Stimulated activated CD4-positive, alpha-beta T cell treated with anti-CD3 and anti-CD28 coated beads, Interleukin-1b, Interleukin-23, amount 100 ng/mL, for 1 hour (primary cell): ENCODE measurements at places on chromosomes 12 and 14.

DNA sequence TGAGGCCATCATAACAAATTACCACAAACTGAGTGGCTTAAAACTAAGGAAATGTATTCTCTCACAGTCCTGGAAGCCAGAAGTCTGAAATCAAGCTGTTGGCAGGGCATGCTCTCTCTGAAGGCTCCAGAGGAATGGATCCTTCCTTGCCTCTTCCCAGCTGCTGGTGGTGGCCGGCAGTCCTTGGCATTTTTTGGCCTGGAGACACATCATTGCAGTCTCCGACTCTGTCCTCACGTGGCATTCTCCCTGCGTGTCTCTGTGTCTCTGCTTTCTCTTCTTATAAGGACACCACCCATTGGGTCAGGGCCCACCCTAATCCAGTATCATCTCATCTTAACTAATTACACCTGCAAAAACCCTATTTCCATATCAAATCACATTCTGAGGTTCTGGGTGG is 206.1 kb downstream of the SLC41A2 start:
- no peak for DNase-seq

DNA sequence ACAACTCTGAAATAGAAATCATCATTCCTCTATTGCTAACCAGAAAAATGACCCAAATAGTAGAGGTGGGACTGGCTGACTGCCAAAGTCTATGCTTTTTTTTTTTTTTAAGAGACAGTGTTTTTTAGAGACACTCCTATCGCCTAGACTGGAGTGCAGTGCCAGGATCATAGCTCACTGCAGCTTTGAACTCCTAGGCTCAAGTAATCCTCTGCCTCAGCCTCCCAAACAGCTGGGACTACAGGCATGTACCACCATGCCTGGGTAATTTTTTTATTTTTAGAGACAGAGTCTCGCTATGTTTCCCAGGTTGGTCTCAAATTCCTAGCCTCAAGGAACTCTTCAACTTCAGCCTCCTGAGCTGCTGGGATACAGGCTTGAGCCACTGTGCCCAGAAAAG is 19.2 kb downstream of the NR2C1 start:
- DNase-seq = no peak

DNA sequence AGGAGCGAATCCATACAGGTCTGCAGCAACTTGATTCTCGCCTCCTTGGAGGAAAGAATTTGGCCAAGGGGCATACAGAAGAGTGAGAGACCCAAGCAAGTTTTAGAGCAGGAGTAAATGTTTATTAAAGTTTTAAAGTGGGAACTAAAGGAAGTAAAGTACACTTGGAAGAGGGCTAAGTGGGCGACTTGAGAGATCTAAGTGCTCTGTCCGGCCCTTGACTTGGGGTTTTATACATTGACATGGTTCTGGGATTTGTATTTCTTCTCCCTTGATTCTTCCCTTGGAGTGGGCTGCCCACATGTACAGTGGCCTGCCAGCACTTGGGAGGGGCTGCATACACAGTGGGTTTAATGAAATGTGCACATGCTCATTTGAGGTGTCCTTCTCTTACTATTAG is 421.2 kb downstream of the TMEM121 start:
- DNase-seq = no peak

DNA sequence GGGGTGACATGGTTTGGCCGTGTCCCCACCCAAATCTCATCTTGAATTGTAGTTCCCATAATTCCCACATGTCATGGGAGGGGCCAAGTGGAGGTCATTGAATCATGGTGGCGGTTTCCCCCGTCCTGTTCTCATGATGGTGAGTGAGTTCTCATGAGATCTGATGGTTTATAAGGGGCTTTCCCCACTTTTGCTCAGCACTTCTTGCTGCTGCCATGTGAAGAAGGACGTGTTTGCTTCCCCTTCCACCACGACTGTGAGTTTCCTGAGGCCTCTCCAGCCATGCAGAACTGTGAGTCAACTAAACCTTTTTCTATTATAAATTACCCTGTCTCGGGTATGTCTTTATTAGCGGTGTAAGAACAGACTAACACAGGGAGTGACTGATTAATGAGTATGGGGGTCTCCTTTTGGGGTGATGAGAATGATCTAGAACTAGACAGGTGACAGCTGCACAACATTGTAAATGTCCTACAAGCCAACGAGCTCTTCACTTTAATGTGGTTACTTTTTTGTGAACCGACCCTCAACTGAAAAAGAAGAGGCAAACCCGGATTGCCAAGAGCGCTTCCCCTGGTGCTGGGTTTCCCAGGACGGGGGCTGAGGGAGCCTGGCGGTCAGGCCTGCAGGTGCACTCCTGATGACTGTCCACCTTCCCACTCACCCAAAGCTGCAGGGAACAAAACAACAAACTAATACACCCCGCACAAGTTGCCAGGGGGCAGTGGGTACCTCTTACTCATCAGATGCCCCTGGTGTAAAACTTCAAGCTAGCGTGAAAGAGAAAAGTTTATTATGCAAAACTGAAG is 90.1 kb downstream of the NCOR2 start:
- DNase-seq = no peak

DNA sequence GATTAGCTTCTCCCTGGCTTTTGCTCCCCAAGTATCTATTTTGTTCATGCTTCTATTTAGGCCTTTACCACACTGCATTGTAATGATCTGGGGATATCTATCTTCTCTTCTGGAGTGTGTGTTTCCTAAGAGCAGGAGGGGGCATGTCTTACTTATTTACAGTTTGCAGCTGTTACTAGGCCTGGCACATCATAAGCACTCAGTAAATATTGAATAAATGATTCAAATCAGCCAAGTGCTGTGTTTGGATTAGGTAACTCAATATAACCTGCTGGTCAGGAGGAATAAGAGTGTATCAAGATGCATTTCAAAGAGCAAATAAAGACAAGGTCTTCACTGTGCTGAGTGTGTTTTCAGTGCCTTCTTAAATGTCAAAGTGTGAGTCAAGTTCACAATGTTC is 186.1 kb downstream of the FOXG1 start:
- DNase-seq = no peak

DNA sequence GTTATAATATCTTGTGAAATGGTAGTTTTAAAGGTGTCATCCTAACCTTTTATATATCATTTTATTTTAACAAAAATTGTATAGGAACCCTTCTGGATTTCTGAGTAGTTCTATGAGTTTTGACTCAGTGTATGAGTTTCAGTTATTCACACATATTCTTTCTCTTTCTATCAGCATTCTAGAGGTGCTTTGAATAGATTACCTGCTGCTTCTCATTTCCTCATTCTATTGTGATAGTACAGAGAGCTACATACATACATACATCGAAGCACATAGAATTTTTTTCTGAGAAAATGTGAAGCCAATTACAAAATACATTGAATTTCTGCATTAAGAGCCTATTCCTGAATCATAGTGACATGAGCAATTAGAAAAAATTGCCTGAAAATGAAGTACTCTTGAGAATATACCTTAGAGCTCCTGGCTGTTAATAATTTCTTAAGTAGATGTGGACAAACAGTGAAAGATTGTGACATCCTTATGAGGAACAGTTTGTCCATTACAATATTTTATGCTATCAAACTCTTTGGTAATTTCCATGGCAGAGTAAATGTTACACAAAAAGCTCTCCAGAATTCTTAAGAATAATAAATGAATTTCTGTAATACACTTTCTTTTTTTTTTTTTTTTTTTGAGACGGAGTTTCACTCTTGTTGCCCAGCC is 556.6 kb downstream of the TRHDE start:
- DNase-seq = no peak

DNA sequence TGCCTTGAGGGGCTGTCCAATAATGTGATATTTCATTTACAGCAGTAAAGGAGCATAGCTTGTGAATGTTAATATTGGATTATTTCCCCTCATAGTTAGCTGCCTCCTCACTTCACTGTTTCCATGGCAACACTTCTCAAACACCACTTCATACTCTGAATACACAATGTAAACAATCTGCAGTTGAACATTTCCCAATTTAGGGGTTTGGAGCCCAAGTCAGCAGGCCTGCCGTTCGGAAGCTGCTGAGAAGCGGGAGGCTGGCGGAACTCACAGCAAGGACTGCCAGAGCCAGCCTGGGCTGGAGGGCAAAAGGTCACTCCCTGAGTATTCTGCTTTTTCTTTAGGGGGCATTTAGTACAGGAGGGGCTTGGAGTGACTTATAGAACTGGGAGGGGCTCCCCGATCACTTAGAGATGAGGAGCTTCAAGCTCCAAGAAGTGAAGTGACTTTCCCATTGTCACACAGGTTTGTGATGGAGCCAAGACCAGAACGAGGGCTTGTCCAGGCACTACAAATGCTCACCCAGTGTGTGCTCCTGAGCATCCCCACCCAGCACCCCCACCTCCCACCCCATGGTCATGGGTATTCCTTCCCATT is 12.1 kb upstream of the SLC24A4 start:
- DNase-seq = no peak

DNA sequence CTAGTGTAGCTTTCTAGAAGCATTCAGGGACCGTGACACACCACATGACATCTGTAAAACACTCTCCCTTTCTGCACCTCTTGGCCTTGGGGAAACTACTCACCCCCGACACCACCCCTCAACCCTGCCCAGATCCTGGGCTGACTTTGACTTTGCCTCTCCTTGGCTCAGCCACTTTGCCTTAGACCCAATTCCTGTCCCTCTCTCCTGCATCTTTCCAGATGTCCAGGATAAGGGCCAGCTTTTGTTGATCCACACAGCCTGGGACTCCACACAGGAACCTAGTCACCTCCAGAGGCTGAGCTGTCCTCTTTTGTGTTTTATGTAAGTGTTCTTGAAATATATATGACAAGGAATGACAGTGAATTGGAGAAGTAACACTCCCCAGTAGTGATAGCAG is 153.7 kb upstream of the PLXNC1 start:
- DNase-seq = no peak

- no peak for DNase-seq
Observed at GRCh38 chr14:37859177-37859576, 263.7 kb downstream of the TTC6 start.

- no peak for DNase-seq
Observed at GRCh38 chr12:47750229-47750798, 8.4 kb downstream of the RAPGEF3 start.

- DNase-seq = no peak
Observed at GRCh38 chr14:42921901-42922300, 1315.2 kb downstream of the LRFN5 start.

DNA sequence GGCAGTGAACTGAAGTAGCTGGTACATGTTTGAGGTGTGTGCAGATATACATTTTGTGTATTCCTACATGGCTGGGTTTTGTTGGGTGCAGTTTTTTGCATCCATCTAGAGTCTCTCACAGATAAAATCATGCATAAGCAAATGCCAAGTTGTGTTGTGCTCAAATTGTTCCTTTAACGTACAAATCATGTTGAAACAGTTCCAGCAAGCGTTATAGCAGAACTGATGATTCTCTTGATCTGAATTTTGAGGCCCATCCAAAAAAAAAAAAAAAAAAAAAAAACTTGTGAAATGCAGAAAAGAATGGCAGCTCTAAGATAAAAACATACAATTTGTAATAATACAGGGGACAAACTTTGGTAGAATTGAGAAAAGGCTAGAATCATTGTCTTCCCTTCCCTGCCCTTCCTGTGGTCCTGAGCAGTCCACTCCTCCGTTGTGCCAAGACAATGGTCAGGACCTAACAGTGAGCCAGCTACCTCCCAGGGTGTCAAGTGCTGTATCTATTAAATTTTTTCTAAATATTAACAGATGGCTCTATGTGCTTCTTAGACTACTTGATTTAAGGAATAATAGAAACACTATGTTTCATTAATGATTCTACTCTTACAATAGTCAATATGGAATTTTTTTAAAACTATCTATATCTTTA is 122.1 kb downstream of the PLEKHA5 start:
- DNase-seq = no peak

DNA sequence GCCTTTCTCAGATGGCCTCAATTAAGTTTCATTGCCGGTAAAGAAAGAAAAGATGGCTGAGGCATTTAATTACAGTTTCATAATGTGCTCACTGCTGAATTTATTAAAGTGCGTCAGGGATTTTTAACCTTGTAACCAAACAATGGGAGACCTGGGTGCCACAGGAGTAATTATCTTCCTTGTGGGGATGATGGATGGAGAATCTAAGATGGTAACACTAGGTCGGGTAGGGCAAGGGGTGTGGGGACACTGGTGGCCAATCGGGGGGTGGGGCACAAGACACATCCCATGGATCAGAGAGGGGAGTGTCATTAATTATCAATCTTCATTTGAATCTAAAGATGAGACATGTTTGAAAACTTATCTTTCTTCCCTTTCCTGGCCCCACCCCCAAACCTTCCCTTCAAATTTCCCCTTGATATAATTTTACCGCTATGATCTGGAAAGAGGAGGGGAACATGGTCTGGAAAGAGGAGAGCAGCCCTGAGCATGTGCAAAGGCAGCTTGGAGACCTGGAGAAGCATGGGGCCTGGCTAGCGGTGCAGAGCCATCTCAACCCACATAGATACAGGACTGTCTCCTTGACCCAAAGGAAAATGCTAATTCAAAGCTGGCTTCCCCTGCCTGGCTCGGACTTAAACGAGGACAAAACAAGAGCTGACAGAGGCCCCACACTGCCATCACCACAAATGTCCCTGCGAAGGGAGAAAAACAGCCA is 231.3 kb upstream of the NOS1 start:
- DNase-seq = no peak

DNA sequence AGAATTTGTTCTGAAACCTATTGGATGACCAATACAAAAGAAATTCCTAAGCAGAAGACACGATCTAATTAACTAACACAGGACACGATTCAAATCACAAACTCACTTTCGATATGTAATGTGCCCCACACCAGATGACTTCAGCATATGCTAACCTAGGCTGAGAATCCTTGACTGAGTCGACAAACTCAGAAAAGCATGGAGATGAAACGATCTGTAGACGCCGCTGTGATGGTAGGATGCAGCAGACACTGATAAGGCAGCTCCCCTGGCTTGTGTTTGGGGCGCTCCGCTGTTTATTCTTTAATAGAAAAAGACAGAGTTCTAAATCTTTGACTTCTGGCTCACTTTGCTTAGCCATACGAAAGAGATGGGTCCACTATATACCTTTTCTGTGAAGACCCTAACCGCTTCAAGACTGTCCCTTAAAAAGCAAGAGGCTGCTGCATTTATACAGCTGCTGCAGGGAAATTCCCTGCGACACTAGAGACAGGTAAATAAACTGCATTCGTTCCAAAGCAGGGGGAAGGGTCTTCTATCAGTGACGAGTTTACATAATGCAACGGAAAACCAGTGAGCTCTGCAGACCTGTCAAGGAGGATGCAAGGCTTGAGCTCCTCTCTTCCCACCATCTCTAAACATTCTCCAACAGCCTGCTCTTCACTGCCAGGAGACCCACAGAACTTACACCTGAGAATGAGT is 929 bp downstream of the CHD8 start:
- no peak for DNase-seq

DNA sequence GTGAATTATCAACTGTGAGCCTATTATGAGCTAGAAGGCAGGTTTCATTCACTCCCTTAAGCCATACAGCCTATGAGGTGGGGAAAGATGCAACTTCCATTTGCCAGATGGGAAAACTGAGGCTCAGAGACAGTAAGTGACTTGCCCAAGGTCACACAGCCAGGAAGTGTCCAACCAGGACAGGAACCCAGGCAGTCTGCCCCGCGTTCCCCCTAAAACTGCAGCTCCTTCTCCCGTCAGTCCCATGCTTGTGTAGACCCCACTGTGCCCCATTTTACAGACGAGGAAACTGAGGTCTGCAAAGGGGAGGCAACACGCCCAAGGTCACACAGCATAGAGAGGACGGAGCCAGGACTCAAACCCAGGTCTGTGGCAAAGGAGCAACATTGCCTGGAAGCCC is 50.6 kb downstream of the NCOR2 start:
- DNase-seq = no peak
